Stimulated activated CD8-positive, alpha-beta memory T cell treated with anti-CD3 and anti-CD28 coated beads, Interleukin-2, amount 100 ng/mL, for 48 hours (primary cell): ENCODE measurements at places on chromosomes 3 and 15.

DNA sequence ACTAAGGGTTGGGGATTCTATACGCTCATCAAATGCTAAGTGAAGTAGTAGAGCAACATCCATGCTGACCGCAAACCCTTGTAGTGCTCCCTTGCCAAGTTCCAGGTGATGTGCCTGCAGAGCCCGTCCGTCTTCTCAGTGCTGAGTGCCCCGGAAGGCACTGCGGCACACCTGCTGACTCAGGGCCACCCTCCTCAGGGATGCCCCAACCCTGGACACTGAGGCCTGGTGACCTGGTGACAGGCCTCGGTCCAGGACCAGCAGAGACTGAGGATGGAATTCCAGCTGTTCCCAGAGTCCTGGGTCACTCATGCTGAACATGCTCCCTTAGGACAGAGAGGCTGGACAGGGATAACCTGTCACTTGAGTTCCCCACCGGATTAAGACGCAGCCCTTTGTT, 422.5 kb downstream of the OCA2 start:
- no peak for DNase-seq

DNA sequence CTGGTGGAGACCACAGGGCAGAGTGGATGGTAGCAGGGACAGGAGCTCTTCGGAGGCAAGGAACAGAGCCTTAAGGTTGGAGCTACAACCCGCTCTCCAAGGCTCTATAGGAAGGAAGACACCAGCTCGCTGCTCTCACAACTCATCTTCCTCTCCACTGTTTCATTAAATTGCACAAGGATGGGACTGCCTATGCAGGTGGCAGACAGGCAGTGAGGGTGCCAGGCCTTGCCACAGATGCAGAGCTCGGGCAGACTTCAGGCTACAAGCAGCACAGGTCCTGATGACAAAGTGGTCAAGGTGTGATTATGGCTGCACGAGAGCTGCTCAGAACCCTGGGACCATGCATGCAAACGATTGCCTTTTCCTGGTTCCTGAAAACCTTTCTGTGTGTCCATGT, 144.6 kb downstream of the FOXP1 start:
- no peak for DNase-seq

DNA sequence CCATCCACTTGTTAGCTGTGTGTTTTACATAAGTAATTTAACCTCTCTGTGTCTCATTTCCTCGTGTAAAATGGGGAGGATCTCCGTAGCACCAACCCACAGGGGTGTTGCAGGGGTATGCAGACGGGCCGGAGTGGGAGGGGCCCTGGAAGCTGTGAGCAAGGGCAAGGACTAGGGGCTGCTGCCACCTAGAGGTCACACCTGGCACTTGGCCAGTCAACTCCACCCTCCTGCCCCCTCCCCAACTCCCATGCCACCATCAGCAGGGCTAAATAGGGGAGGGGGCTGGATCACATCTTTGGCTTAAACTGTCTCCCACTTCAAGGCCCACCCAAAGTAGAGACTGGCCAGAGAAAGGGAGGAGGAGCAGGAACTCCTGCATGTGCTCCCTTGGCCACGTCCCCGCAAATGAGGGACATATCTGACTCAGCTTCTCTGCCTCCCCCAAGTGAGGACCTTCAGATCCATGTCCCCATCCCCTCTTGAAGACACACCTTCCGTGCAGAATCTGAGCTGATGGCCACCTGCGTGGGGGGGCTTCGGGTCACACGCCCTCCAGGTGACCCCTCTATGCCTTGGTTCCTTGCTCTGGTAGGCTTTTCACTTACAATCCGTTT, 2.6 kb downstream of the CCDC9B start:
- peak; percentile 76 for DNase-seq

DNA sequence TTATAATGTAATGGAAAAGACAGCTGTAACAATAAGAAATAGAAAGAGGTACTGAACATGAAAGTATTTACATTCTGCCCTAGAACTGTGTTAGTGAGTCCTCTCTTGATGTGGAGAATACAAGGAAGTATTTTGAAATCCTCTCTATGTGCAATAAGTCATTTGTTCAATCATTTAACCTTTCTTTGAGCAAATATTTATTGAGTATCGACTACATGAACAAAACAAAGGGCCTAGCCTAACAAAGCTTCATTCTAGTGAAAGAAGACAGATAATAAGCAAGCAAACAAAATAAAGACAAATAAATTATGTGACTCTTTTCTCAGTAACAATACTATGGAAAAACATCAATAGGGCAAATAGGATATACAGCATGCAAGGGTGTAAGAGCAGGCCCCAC, 354.9 kb upstream of the ATP11B start:
- no peak for DNase-seq

GRCh38 chr3:117633207-117633606, 923.6 kb downstream of the TUSC7 start:
- DNase-seq: no peak

DNA sequence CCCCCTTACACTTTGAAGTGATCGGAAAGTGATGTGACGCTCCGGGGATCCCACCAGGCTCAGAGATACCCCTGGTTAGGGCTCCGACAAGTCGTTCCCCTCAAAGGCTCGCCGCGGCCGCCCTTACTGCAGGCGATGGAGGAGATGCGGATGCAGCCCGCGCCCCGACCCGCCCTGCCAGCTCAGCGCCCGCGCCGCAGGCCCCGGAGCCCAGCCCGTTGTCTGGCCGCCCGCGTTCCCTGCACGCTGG, 228 bp downstream of the GLT8D1 start:
- DNase-seq: no peak
